SHP77 treated with DMSO at 0.1 percent for 48 hours (cell line): ENCODE measurements at places on chromosomes 1 and 21.

DNA sequence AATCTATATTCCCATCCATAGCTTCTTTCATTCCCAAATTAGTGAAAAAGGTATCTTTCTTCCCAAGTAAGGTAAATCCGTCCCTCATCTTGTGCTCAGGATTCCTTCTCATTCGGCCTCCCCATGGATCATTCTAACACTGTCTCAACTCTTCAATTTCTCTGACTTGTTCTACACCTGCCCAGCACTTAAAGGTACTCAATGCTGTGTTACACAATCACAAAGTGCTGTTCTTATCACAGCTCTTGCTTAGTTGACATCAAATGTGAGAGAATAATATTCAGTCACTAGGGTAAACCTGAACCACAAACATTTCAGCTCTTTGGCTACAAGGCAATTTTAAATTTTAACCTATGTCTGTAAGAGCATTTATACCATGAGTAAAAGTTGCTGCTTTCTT is 94.8 kb downstream of the DIRAS3 start:
- DNase-seq = no peak

- DNase-seq = peak; percentile 29
Measured at GRCh38 chr1:212488436-212489283, 55.9 kb downstream of the NENF start.

GRCh38 chr1:46401964-46402626 is 8.0 kb downstream of the FAAH start:
- no peak for DNase-seq

DNA sequence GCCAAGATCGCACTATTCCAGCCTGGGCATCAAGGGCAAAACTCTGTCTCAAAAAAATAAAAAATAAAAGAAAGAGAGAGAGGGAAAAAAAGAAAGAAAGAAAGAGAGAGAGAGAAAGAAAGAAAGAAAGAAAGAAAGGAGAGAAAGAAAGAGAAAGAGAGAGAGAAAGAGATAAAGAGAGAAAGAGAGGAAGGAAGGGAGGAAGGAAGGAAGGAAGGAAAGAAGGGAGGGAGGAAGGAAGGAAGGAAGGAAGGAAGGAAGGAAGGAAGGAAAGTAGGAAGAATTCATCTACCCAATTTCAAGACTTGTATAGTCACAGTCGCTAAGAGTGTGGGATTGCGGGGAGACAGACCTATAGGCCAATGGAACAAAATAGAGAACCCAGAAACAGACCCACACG is 290.6 kb downstream of the NPHP4 start:
- DNase-seq = no peak

DNA sequence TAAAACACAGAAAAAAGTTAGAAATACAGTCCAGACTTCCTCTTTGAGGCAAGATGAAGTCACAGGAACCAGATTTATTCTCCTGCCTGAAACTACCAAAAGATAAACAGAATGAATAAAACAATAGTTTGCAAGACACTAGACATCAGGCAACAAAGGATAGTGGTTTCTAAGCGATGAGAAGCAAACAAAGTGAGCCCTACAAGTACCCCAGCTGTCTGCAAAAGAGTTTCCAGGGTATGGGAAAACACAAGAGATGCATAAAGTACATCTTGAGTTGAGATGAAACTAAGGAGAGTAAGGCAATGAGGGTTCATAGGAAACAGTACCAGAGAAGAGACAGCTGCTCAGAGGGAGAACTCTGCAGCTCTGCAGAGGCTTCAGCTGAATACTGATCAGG is 83.3 kb upstream of the COL24A1 start:
- DNase-seq = no peak

GRCh38 chr21:44771896-44772525 is 29.6 kb downstream of the UBE2G2 start:
- no peak for DNase-seq

DNA sequence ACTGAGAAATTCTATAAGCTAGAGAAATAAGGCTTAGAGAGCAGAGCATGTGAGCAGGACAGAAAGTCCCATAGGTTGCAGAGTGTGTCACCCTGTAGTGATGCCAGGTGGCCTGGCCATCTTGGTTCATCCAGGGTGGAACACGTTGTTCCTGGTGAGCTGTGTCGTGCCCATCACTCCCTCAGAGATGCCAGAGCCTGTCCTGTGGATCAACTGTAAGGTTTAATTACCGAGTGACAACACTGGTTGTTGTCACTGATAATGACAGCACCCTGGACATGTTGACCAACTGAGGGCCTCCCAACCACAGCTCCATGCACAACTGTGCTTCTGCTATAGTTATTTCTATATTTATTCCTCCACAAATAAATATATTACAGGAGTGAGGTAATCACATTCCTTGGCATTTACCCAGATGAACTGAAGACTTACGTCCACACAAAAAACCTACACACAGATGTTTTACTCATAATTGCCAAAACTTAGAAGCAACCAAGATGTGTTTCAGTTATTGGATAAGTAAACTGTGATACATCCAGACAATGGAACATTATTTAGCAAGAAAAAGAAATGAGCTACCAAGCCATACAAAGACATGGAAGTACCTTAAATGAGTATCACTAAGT is 6.2 kb downstream of the C1orf198 start:
- no peak for DNase-seq

DNA sequence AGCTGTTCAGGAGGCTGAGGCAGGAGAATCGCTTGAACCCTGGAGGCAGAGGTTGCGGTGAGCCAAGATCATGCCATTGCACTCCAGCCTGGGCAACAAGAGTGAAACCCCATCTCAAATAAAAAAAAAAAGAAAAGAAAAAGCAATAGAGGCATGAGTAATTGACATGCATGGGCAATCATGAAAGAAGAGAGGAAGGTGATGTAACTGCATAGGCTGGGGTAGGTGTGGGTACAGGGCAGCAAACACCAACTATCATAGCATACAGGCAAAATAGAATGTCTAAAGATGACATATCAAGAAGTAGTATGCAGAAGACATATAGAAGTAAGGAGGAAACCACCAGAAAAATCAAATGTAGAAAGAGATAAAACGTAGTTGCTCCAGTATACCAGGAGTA is 19.0 kb upstream of the MGST3 start:
- no peak for DNase-seq

- no peak for DNase-seq
Measured at GRCh38 chr1:108053270-108054013, 88.5 kb upstream of the VAV3 start.

DNA sequence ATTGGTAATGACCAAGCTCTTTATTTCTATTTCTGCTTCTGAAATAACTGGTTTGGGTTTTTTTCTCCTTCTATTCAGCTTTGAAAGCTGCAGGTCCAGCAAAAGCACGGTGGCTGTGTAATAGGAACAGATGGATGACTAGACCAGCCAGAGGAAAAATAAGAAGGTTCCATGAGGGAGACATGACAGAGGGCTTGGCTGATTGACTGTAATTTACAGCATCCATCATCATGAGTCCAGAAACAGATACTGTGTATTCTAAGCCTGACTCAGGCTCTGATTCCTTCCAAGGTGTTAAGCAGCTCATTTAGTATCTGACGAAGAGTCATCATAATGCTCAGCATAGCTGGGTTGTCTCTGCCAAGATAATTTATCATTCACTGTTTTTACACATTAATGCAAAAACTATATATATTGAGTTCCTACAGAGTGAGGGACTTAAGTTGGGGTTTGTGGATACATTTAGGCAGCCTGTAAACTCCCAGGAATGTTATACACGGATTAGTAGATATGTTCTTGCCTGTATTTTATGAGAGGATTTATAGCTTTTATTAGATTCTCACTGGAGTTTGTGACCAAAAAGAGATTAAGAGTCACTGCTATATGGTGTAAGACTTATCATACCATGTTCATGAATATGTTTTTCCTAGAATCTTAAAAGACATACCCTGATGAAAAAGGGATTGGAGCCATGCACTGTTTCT is 72.6 kb downstream of the SGIP1 start:
- DNase-seq = no peak

DNA sequence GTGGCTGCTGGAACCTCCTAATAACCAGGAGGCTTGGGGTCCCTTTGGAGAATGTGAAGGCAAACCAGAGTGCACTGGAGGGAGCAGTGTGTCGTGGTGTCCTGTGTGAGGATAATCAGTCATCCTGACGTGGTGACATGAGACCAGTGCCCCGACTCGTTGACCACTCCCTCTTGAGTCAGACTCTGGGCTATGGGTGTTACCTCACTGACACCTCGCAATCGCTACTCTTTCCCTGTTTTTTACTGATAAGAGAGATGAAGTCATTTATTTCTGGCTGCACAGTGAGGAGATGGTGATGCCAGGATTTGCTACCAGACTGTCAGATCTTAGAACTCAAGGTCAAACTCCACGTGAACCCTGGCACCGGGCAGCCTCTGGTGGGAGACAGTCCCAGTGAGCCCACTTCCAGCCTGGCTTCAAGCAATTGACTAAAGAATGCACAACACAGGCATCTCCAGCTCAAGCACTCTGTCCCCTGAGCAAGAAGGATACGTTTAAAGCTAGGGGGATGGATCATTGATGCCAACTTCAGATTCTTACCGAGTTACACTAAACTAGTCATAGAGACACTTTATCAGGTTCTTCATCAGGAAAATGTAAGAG is 30.3 kb downstream of the UBASH3A start:
- DNase-seq = no peak

- DNase-seq = no peak
Measured at GRCh38 chr1:2298685-2299084, 70.6 kb downstream of the SKI start.

GRCh38 chr1:47147047-47147785 is 10.0 kb downstream of the CYP4A22 start:
- DNase-seq = no peak

DNA sequence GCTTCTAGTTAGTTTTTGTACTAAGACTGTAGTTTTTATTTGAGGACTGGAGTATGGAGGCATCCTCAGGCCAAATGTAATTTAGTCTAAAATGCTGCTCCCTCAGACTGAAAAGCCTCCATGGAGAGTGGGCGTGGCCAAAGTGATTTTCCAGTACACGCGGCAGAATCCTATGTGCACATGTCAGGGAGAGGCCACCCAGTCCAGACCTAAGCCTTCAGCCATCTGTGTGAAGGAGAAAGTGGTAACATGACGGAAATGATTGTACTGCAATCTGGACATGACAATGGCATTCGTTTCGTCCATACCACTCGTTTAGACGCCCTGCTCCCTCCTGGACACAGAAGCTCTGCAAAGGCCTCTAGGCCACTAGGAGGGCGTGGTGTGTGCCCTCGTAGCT is 56.2 kb downstream of the PCP4 start:
- no peak for DNase-seq

GRCh38 chr1:55156608-55157007 is 58.6 kb downstream of the USP24 start:
- no peak for DNase-seq

- no peak for DNase-seq
Measured at GRCh38 chr1:110452330-110452729, 1.4 kb downstream of the PROK1 start.

DNA sequence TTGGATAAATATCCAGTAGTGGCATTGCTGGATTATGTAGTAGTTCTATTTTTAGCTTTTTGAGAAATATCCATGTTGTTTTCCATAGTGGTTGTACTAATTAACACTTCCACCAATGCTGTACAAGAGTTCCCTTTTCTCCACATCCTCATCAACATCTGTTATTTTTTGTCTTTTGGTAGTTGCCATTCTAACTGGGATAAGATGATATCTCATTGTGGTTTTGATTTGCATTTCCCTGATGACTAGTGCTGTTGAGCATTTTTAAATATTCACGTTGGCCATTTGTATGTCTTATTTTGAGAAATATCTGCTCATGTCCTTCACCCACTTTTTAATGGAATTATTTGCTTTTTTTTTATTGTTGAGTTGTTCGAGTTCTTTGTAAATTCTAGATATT is 183.9 kb downstream of the PTPRU start:
- no peak for DNase-seq

GRCh38 chr1:207925210-207925609 is 14.3 kb upstream of the CD34 start:
- DNase-seq = no peak

DNA sequence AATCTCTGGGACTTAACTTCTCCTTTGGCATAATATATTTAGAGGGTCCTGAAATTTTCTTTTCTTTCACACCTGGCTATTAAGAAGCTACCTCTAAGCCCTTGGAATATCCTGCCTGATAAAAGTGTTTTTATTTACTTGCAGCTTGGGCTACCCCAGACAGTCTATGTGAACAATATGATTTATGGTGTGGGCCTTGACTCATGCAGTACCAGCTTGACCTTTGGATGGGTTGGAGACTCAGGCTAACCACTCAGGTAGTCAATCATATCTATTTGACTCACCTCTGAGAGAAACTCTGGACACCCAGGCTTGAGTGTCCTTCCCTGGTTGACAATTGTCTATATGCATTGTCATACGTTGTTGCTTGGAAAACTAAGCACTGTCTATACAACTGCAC is 13.4 kb upstream of the PGBD2 start:
- no peak for DNase-seq

GRCh38 chr1:245121523-245121922 is 33.3 kb upstream of the KIF26B start:
- DNase-seq = no peak

GRCh38 chr1:157113631-157114030 is 14.0 kb upstream of the ETV3L start:
- no peak for DNase-seq

DNA sequence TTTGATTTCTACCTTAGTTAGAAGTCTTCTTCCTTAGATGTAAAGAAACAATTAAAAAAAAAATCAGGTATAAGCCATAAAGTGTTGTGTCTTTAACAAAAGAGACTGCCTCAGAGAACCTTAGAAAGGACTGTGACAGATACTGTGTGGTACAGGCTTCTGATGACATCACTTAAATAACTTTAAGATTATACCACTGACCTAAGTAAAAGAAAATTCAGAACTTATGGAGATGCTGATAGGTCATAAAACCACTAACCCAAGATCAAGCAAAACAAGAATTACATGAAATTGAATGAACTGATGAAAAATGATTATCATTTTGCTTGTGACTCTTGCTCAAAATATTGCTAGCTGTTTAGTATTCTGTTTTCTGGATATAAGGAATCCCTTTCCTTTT is 220.8 kb downstream of the NRIP1 start:
- no peak for DNase-seq

DNA sequence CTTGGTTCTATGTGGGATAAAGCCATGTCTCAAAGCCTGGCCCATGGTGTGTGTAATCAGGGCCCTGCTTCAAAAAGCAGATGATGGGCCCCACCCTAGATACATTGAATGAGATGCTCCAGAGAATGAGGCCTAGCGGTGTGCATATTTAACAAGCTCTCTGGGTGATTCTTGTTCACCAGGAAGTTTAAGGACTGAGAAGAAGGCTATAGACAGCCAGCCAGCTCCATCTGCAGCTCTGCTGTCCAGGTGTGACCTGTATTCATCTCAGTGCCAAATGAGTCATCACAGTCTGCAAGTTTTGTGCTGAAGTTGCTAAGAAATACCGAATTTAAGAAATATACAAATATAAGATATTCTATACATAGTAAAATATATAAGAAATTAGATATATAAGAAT is 182.0 kb upstream of the RUNX1 start:
- no peak for DNase-seq

DNA sequence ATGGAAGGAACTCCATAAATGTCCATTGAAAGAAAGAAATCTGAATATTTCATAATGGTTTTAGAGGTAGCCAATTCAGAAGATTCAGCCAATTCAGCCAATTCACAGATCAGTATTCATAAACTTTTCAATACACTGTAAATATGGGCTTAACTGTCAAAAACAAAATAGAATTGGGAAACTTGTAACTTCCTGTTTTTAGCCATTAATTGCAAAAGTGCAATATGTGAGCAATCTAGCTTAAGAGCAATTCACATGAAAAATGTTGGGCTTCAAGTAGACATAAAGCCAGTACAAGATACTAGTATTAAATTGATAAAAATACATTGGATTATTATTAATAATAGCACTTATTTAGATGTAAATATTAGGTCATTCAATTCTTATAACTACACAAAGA is 27.5 kb upstream of the PLPPR4 start:
- no peak for DNase-seq
